ENCODE measurements at places on chromosomes 2 and 18. TPM values are rescaled to one million over a fixed set of nuclear protein-coding genes. Genes with fewer than 3 reads are reported as not detected.

Gene PTPN4
- polyA plus RNA-seq = 161 TPM

Gene DSG4
- polyA plus RNA-seq = not detected

Gene ADCYAP1
- polyA plus RNA-seq = not detected

Gene LRRTM1
- not detected for polyA plus RNA-seq

Gene SERPINB3
- not detected for polyA plus RNA-seq

Gene SALL3
- not detected for polyA plus RNA-seq

Gene DUSP19
- 0.76 TPM for polyA plus RNA-seq

Gene ERBB4
- not detected for polyA plus RNA-seq

- no peaks in the 10 kb centered on the region for H3K36me3 ChIP-seq
- H3K4me3 ChIP-seq = no peak overlapping the region
- no peaks in the 10 kb centered on the region for H3K4me1 ChIP-seq
- H3K27me3 ChIP-seq = no peaks in the 10 kb centered on the region
- no peak for DNase-seq
- no peak overlapping the region for H3K27ac ChIP-seq
Measured at GRCh38 chr18:48051945-48052840, 121.7 kb upstream of the SMAD2 start.

DNA sequence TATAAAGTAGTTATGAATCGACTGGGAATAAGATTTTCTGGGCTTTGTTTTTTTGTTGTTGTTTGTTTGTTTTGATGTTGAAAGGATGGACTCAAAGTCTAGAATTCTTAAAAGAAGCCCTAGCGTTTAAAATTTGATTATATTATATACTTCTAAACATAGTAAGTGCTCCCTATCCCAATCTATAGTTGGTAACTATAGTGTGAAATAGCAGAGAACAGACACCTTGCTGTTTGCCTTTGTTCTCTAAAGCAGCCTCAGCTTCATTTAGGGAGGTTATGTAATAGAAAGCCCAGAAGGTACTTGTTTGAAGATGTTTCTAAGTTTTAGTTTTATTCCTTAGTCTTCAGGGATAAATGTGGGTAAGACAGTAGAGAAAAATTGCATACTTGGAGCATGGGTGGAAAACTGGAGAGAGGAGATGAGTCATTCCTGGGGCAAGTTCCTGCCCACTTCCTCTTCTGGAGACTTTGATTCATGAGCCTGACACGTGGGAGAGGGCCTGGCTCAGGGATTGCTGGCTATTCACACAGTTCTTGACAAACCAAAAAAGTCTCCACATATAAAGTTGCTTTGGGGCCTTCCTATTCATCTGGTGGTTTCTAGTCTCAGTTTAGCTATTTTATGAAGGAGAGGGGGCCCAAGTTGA lies 131.9 kb downstream of the MYO1B start:
- no peak overlapping the region for H3K27ac ChIP-seq
- H3K4me3 ChIP-seq = no peak overlapping the region
- no peaks in the 10 kb centered on the region for H3K36me3 ChIP-seq
- no peak for DNase-seq
- H3K27me3 ChIP-seq = no peaks in the 10 kb centered on the region
- H3K4me1 ChIP-seq = no peaks in the 10 kb centered on the region

- no peak overlapping the region for H3K27ac ChIP-seq
- no peak for DNase-seq
- H3K4me3 ChIP-seq = no peak overlapping the region
- no peaks in the 10 kb centered on the region for H3K27me3 ChIP-seq
- no peaks in the 10 kb centered on the region for H3K4me1 ChIP-seq
- H3K36me3 ChIP-seq = peaks cover 20% of the 10 kb centered on the region
Measured at GRCh38 chr2:135850892-135851668, 14.1 kb upstream of the LCT start.

DNA sequence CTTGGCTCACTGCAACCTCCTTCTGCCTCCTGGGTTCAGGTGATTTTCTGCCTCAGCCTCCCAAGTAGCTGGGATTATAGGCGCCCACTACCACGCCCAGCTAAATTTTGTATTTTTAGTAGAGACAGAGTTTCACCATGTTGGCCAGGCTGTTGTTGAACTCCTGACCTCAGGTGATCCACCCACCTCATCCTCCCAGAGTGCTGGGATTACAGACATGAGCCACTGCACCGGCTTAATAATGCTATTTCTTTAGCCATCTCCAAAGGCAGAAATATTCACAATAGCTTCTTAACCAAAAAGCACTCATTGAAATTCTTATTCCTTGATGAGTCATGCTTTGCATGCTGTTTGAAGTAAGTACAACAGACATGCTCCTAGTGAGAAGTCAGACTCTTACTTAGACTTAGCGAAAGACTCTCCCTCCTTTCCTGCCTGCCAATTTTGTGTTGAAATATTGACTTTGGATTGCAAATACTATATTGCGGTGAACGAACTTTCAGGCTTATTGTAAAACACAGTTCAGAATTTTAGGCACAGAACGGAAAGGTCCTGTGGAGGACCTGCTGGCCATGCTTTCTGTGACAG lies 4.4 kb downstream of the ACTR3 start:
- no peak for DNase-seq
- no peaks in the 10 kb centered on the region for H3K27me3 ChIP-seq
- H3K4me3 ChIP-seq = peak overlapping the region; percentile 40
- peaks cover 77% of the 10 kb centered on the region for H3K4me1 ChIP-seq

- no peak overlapping the region for H3K27ac ChIP-seq
- no peaks in the 10 kb centered on the region for H3K4me1 ChIP-seq
- no peak overlapping the region for H3K4me3 ChIP-seq
- no peaks in the 10 kb centered on the region for H3K27me3 ChIP-seq
Measured at GRCh38 chr2:10597956-10598355, 91.8 kb downstream of the NOL10 start.

GRCh38 chr2:128502638-128503246 lies 184.1 kb upstream of the HS6ST1 start:
- no peaks in the 10 kb centered on the region for H3K36me3 ChIP-seq
- no peak for DNase-seq
- no peaks in the 10 kb centered on the region for H3K4me1 ChIP-seq

DNA sequence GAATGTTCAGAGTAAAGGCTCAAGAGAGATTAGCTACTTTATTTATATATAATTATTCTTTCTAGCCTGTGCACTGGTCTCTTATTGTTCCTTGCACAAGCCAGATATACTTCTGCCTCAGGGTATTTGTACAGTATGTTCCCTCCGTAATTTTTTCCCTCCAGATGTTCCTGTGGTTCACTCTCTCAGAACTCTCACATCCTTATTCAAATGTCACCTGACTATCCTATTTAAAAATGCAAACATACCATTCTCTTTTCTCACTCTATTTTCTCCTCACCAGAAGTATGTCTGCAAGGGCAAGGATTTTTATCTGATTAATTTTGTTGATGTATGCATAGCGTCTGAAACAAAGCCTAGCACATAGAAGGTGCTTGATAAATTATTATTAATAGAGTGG lies 64.0 kb upstream of the CERS6 start:
- no peaks in the 10 kb centered on the region for H3K4me1 ChIP-seq
- DNase-seq = no peak
- no peak overlapping the region for H3K4me3 ChIP-seq
- H3K27ac ChIP-seq = no peak overlapping the region
- H3K36me3 ChIP-seq = no peaks in the 10 kb centered on the region
- H3K27me3 ChIP-seq = no peaks in the 10 kb centered on the region

GRCh38 chr18:48705043-48705442 lies 166.2 kb downstream of the CTIF start:
- DNase-seq = no peak
- H3K36me3 ChIP-seq = no peaks in the 10 kb centered on the region
- no peak overlapping the region for H3K27ac ChIP-seq
- H3K27me3 ChIP-seq = no peaks in the 10 kb centered on the region

DNA sequence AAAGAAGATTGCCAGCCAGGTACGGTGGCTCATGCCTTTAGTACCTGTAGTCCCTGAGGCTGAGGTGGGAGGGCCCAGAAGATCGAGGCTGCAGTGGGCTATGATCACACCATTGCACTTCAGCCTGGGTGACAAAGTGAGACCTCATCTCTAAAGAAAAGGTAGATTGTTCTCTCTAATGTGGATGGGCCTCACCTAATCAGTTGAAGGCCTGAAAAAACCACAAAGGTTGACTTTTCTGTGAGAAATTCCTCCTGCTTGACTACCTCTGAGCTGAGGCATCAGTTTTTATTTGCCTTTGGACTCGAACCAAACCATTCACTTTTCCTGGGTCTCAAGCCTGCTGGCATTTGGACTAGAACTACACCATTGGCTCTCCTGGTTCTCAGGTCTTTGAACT lies 142.1 kb upstream of the CYP26B1 start:
- no peaks in the 10 kb centered on the region for H3K36me3 ChIP-seq
- H3K4me3 ChIP-seq = no peak overlapping the region
- no peaks in the 10 kb centered on the region for H3K27me3 ChIP-seq
- no peak for DNase-seq
- no peaks in the 10 kb centered on the region for H3K4me1 ChIP-seq

- no peaks in the 10 kb centered on the region for H3K27me3 ChIP-seq
- no peak for DNase-seq
- no peaks in the 10 kb centered on the region for H3K4me1 ChIP-seq
Measured at GRCh38 chr18:6639305-6639704, 90.2 kb upstream of the ARHGAP28 start.

GRCh38 chr18:69659142-69659651 lies 258.5 kb downstream of the DOK6 start:
- H3K4me1 ChIP-seq = no peaks in the 10 kb centered on the region
- no peak overlapping the region for H3K4me3 ChIP-seq
- DNase-seq = no peak
- H3K27me3 ChIP-seq = no peaks in the 10 kb centered on the region
